ENCODE measurements at places on chromosomes 7 and 10. TPM values are rescaled to one million over a fixed set of nuclear protein-coding genes. Genes with fewer than 3 reads are reported as not detected.

DNA sequence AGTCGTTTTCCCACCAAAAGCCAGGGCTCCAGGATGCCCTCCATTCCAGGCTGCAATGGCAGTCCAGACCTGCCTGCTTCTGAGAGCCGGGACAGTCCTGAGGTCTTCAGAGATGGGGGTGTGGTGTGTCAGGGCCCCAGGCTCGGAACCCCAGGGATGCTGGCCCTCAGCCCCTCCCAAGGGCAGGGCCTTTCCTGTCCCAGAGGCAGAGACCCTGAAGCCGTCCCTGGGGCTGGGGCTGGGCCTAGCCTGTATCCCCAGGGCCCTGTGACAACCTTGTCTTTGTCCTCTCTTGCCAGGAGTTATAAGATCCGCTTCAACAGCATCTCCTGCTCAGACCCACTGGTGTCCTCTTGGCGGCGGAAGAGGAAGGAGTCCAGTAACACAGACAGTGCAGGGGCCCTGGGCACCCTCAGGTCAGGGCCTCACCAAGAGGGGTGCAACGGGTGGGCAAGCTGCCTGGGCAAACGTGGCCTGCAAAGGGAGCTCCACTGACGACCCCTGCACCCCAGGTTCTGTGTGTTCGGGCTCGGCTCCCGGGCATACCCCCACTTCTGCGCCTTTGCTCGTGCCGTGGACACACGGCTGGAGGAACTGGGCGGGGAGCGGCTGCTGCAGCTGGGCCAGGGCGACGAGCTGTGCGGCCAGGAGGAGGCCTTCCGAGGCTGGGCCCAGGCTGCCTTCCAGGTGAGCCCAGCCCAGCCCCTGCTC, 15.9 kb downstream of the NOS3 start:
- DNase-seq = no peak

- DNase-seq = no peak
These were observed 52.0 kb downstream of the GRB10 start for GRCh38 chr7:50730446-50731400.

- no peak for DNase-seq
These were observed 504.4 kb downstream of the INHBA start for GRCh38 chr7:41198502-41198901.

Gene ANKRD22
- 0.12 TPM for total RNA-seq

GRCh38 chr10:24707445-24707844, 16.2 kb downstream of the ARHGAP21 start:
- DNase-seq = no peak

- DNase-seq = no peak
These were observed 30.9 kb downstream of the KCNMA1 start for GRCh38 chr10:77606751-77607150.

DNA sequence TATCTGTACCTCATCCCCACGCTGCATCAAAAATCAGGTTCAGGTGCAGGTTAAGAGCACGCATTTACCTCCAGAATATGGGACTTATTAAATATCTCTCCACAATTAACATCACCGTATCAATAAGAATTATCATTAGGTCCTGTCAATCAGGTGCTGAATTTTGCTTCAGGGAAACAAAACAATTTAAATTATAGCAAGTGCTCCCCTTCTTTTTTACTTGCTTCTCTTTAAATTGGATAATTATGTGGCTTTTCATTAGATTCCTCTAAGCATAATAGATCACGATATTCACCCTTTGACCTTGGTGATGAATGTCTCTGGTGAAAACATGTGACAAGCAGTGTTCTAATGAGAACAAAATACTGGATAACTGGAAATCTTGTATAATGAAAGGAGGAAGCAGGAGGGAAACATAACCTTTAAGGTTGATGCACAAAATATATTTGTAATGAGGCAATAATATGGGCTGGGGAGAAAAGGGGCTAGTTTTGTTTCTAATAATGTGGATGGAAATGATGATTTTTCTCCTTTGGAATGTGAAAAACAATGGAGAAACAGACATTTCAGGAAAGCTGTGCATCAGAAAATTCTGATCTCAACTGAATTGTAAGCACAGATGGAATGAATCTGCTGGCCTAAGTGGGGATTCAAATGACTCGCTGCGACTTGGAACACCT, 166.9 kb downstream of the SNX10 start:
- DNase-seq = no peak

- DNase-seq = no peak
These were observed 4.7 kb downstream of the CASD1 start for GRCh38 chr7:94514140-94514889.

Gene FFAR4
- total RNA-seq = not detected

DNA sequence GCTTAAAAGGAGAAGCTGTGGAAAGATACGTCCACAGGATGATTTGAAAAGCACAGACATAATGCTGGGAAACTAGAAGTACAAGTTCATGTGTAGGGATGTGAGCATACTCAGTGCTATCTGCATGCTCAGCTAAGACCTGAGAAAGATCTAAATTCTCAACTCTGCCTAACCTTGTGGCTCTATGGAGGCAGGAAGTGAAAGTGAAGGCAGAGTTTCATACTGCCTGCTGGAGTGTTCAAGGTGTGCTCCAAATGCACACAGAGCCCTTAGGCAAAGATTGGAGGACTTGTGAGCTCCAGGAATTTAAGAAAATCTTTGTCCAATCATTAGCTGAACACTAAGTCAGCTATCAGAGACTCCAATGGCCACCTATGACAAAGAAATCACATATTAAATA, 190.9 kb downstream of the RNLS start:
- no peak for DNase-seq

- DNase-seq = no peak
These were observed 19.0 kb upstream of the CAPZA2 start for GRCh38 chr7:116843378-116843777.

DNA sequence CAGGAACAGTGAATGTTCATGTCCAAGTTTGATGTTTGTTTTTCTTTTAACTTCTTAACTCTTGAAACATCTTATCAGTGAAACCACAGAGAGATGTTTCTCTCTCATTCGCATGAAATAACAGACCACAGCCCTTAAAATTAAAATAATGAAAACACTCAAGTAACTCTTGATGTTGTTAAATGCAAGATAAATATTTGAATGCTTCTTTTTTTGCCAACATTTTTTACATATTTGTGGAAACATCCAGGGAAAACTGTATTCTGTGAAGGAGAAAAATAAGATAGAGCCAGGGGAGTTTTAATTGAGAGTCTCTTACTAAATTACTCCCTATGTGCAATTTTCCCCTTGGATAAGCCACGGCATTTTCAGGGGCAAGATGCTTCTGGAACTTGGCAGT, 361.8 kb upstream of the MGMT start:
- no peak for DNase-seq
